ENCODE measurements at places on chromosomes 3 and 15.

GRCh38 chr3:40382617-40382979 is 4.4 kb upstream of the ENTPD3 start:
- DNase-seq = no peak

GRCh38 chr3:17140670-17141505 is 256.1 kb downstream of the PLCL2 start:
- no peak for DNase-seq

GRCh38 chr15:90459368-90459767 is 70.4 kb upstream of the CRTC3 start:
- DNase-seq = no peak

DNA sequence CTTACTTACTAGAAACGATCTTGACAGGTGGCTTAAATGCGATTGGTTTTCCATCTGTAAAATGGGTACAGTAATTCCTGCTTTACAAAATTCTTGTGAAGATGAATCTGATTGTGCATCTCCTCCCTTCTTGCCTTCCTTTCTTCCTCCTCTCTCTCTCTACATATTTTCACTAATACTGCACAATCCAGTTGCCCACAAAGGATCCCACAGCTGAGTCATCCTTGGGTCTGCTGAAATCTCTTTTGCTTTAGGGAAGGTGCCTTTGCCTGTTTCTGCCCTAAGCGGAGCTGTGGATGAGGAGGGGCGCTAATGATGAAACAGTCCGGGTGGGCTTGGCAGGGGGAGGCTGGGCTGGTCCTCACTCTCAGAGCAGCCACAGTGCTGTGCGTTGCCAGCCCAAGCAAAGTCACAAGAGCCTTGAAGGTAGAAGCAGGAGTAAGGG is 46.1 kb downstream of the AMOTL2 start:
- DNase-seq = no peak

DNA sequence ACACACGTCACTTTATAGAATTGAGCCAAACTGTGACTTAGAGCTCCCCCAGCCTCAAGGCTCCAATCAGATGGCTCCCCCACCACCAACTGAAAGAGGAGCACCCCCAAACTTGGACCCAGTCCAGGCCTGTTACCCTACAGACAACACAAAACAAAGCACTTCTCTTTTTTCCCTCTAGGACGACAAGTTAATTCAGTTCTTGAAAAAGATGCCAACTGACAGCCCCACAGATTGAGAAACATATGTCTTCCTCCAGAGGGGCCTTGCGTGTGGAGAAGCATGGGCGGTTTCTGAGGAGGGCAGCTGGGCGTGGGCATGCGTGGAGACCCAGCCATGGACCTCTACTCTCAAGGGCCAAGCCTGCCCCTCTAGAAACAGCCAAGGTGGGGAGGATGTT is 229.5 kb downstream of the SHQ1 start:
- DNase-seq = no peak

DNA sequence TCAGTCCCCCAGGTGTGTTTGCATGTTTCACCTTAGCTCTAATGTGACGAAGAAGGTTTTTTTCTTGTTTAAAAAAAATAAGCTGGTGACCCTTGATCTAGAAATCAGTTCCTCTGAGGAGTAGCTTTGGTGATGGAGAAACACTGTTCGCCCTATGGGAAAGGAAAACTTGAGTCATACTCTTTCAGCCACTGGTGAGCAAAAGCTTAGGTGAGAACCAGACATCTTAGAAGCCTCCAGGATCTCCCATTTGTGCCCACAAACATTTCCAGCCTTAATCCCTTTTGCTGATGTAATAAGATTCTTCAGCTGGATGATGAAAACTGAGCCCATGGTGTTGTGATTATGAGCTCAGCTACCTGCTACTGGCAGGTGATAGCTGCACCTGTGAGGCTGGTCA is 37.8 kb downstream of the SLC27A2 start:
- DNase-seq = no peak

- no peak for DNase-seq
Measured at GRCh38 chr3:161108840-161109239, 3.7 kb upstream of the B3GALNT1 start.

GRCh38 chr3:170189398-170190256 is 8.1 kb upstream of the PHC3 start:
- no peak for DNase-seq

GRCh38 chr15:92809880-92810361 is 90.2 kb upstream of the CHD2 start:
- DNase-seq = peak; percentile 82

- no peak for DNase-seq
Measured at GRCh38 chr3:16061491-16061890, 113.0 kb upstream of the GALNT15 start.

DNA sequence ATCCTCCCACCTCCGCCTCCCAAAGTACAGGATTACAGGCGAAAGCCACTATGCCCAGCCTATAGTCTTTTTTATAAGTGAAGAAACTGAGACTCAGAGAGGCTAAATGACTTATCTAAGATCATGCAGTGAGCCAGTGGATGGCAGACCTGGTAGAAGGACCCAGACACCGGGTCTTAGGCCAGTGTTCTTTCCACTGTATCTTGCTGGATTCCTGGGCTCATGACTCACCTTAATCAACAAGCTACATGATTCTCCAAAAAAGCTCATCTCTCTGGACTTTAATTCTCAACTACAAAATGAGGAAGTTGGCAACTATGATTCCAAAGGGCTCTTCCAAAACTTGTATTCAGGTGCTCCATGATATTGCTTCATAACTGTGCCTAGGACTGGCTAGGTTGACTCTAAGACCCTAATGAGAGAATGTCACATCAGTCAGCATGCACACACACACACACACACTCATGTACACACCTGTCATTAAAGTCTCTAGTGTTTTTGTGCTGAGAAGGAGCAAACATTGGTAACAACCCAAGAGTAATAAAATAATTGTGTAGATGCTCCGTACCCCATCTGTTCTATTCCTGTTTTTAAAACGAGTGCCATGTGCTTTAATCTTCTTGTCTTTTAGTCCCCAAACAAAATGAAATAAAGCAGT is 89.7 kb upstream of the SLC4A7 start:
- DNase-seq = no peak

DNA sequence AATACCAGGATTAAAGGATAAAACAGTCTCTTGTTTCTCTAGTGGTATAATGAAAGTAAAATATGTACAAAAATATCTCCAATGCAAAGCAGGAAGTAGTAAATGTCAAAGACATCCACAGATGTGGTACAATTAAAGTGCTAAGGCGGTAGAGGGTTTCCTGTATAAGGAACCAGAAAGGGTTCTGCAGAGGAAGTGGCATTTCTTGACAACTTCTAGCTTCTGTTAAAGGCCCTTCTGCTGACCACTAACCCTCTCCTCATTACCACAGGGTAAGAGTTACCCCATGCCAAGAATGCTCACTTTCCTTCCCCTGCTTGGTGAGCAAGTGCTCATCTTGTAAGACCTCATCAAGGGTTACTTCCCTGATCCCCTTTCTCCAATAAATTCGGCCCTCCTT is 883.6 kb upstream of the NR2F2 start:
- peak; percentile 5 for DNase-seq

- DNase-seq = no peak
Measured at GRCh38 chr3:123700791-123701722, 116.2 kb upstream of the HACD2 start.

GRCh38 chr15:38050529-38051448 is 116.3 kb downstream of the TMCO5A start:
- DNase-seq = no peak

DNA sequence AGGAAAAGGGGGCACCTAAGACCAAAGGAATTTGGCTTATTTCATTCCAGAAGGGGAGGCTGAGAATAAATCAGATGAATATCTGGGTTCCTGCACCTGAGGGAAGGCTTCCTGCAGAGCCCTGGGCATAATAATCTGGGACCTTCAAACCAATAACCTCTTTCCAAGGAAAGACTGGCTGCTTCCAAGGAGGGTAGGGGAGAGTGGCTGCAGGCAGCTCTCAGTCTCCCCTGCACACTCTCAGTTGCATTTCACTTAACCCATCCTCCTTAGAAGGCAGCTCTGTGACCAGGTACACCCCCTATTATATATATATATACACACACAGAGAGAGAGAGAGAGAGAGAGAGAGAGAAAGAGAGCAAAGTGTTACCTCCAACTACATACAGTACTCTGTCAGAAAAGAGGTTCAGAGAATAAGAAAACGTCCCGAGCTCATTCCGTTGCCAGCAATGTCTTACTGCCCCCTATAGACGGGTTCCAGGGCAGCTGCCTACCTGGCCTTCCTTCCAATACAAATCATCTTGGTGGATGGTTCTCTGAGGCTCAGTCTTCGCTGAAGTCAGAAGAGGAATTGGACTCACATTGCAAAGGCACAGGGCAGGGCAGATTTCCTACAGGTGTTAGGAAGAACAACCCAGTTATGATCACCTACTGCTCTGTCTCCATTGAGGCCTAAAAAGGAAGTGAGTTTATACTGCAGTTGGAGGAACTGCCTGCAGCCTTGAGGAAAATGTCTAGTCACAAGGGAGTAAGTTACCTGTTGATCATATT is 26.1 kb downstream of the CAPN3 start:
- peak; percentile 62 for DNase-seq

DNA sequence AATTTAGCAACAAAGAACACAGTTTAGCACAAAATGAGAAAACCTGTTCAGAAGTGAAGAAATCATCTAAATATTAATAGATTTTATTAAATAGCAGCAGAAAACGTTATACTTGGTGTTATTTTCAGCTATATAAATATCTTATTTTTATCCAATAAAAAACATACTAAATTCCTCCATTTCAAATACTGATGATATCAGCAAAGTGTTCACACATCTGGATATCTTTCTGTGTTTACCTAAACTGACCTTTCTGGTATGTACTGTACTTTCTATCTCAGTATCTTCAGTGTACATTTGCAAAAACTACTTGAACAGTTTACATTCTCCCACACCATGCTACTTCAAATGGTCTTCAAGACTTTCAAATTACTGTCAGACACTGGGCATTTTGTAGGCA is 179.9 kb downstream of the ZBTB20 start:
- no peak for DNase-seq

GRCh38 chr3:102415553-102415952 is 19.3 kb upstream of the ZPLD1 start:
- no peak for DNase-seq
